ENCODE measurements at places on chromosomes 1 and 21. TPM values are rescaled to one million over a fixed set of nuclear protein-coding genes. Genes with fewer than 3 reads are reported as not detected.

Gene NUDT4B
- total RNA-seq, result 35.4 TPM

Gene TPTE
- total RNA-seq, result not detected

Gene IFNGR2
- 46.1 TPM for total RNA-seq

Gene IGSF9
- total RNA-seq, result 4.4 TPM

Gene PEX10
- 89.6 TPM for total RNA-seq

Gene MFAP2
- total RNA-seq, result 176 TPM

Gene TTC34
- total RNA-seq, result 0.42 TPM

Gene NTMT2
- not detected for total RNA-seq

Gene HCRTR1
- not detected for total RNA-seq

Gene PFKFB2
- 12.7 TPM for total RNA-seq

Gene C1orf116
- 0.55 TPM for total RNA-seq

Gene EFNA1
- total RNA-seq, result 6.4 TPM

Gene CFHR5
- total RNA-seq, result not detected

Gene PLEKHN1
- 2.0 TPM for total RNA-seq

Gene PLA2G2F
- not detected for total RNA-seq

Gene IFI16
- total RNA-seq, result 4.7 TPM

Gene KCNE1
- not detected for total RNA-seq

Gene FAM72C
- total RNA-seq, result 8.0 TPM

Gene EPRS1
- total RNA-seq, result 161 TPM

Gene S100A10
- total RNA-seq, result 116 TPM

Gene HFM1
- total RNA-seq, result 6.0 TPM

Gene ITLN2
- total RNA-seq, result 2.7 TPM

Gene GRHL3
- total RNA-seq, result 0.33 TPM

Gene SAMSN1
- 0.90 TPM for total RNA-seq

Gene SEMA6C
- 8.0 TPM for total RNA-seq

Gene CCDC185
- total RNA-seq, result not detected

Gene KDM1A
- 468 TPM for total RNA-seq

Gene PDPN
- total RNA-seq, result 108 TPM

Gene REG4
- not detected for total RNA-seq

Gene SYNC
- 0.45 TPM for total RNA-seq

Gene COL8A2
- total RNA-seq, result 1.6 TPM

Gene DDX59
- total RNA-seq, result 39.0 TPM

Gene RPTN
- not detected for total RNA-seq

Gene ITPKB
- total RNA-seq, result 15.3 TPM

Gene DCDC2B
- not detected for total RNA-seq

Gene FCRL6
- not detected for total RNA-seq

Gene HMCN1
- total RNA-seq, result 5.7 TPM

Gene CELA2B
- total RNA-seq, result not detected

Gene KCNN3
- total RNA-seq, result 0.62 TPM

Gene SERTAD4
- 8.7 TPM for total RNA-seq

Gene CTSK
- total RNA-seq, result 170 TPM

Gene BEND5
- 13.1 TPM for total RNA-seq

Gene ELF3
- total RNA-seq, result 3.6 TPM

Gene SPRR1B
- total RNA-seq, result not detected

Gene GJA8
- total RNA-seq, result not detected

Gene TSEN15
- total RNA-seq, result 38.5 TPM

Gene GABPA
- total RNA-seq, result 20.5 TPM

Gene HAPLN2
- total RNA-seq, result 0.73 TPM

Gene SPATA17
- 0.30 TPM for total RNA-seq

Gene ST6GALNAC3
- 4.3 TPM for total RNA-seq

Gene ENAH
- 160 TPM for total RNA-seq

Gene SLAMF8
- total RNA-seq, result not detected

Gene FCN3
- total RNA-seq, result 0.14 TPM

Gene GUCA2A
- not detected for total RNA-seq

Gene PAX7
- 0.30 TPM for total RNA-seq

Gene CRYZ
- total RNA-seq, result 33.9 TPM

Gene SAMD13
- 3.1 TPM for total RNA-seq

Gene SELENBP1
- 36.9 TPM for total RNA-seq

Data from H7 (cell line).